ENCODE measurements at places on chromosomes 2 and 18.

DNA sequence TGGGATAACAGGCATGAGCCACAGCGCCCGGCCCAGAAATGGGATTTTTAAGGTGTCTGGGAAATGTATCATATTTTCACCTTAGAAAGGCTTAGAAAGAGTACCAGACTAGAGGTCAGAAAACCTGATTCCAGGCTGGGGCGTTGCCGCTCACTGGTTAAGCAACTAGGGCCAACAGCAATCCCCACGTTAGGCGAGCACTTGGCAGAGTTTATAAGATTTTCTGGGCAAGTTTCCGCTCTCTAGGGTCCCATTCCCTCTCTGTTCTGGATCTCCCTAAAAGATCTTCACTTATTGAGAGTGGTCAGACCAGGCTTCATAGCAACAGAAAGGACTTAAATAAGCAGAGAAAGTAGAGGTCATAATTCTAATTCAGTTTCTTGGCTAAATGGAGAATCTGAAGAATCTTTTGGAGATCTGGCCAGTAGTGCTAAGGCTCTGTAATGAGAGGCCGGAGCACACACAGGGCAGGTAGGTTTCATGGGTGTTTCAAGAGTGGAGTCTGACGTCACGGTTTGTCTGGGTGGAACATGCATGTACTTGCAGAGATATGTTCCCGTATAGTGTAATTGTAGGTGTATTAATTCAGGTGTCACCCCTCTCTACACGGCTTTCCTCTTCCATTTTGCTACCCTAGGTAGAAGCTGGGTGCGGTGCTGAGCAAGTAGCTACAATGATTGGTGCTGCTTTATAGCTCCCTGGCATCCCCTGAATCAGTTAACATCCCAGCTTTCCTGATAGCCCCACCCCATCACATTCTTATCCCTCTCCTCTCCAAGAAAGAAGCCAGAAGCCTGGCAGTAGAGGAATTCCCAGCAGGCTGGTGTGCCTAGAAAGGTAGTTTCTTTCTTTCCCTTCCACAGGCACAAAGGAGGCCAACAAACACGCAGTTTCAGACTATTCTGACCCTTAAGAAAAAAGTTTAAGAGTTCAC is 4.4 kb upstream of the SMAD7 start:
- no peak for DNase-seq

GRCh38 chr18:10351219-10351818 is 103.1 kb upstream of the APCDD1 start:
- DNase-seq: no peak

GRCh38 chr2:190031969-190032618 is 30.4 kb downstream of the MSTN start:
- no peak for DNase-seq

- no peak for DNase-seq
Measured at GRCh38 chr2:225781991-225782390, 382.5 kb downstream of the NYAP2 start.

- no peak for DNase-seq
Measured at GRCh38 chr18:48124857-48125626, 194.6 kb upstream of the SMAD2 start.

Data from activated CD4-positive, alpha-beta T cell treated with anti-CD3 and anti-CD28 coated beads for 24 hours (primary cell).